ENCODE measurements at places on chromosomes 12 and 14.

GRCh38 chr12:104676636-104677035 lies 219.9 kb downstream of the CHST11 start:
- no peak for DNase-seq

DNA sequence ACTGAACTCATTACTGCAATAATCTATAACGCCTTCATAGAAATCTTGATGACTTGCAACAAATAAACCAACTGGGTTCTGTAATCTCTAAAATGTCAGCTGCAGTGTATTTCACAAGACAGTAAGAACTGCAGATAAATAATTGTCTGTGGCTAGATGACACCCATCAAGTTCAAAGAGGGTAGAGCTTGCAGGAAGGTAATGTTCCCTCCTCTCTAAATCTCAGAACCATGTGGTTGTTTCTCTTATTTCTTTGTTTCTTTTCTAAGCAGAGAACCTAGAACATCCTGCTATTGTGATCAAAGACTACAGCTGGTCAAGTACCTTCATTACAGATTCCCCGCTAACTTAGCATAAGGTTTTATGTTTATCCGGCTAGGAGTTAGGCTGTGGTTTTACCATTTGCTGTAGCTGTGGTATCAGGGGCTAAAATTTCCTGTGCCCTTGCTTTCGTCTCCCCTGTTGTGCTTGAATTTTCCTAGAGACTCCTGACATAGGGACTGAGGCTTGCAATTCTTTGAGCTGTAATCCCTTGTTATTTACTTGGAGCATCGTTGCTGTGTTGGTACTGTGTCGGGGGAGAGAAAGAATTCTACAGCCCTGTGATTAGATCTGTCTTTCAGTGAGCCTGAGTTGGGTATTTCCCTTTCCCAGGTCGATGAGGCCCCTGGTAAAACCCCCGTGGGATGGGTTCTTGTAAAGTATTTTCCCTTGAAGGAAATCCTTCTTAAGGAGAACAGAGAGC lies 253.1 kb upstream of the BTG1 start:
- DNase-seq, result no peak

- no peak for DNase-seq
Measured at GRCh38 chr12:24664161-24664880, 284.6 kb downstream of the BCAT1 start.

- no peak for DNase-seq
Measured at GRCh38 chr14:85934123-85934885, 404.4 kb downstream of the FLRT2 start.

GRCh38 chr14:59507063-59507751 lies 22.9 kb downstream of the JKAMP start:
- DNase-seq, result peak; percentile 59

DNA sequence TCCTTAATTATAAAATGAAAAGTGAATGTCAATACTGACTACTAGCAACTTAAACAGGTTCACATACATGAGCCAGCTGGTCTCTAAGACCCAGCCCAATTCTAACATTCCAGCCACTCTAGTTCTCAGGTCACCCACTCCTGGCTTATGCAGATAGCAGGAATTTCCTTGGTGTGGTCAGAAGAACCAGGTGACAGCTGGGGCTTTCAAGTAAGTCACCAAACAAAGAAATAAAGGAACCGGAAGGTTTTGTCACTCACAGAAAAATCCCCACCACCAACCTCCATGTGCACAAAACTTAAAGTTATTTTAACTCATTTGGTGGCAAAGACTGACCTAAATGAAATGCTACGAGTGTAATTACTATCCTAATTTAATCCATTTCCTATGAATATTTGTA lies 129.6 kb upstream of the CDKN3 start:
- no peak for DNase-seq

DNA sequence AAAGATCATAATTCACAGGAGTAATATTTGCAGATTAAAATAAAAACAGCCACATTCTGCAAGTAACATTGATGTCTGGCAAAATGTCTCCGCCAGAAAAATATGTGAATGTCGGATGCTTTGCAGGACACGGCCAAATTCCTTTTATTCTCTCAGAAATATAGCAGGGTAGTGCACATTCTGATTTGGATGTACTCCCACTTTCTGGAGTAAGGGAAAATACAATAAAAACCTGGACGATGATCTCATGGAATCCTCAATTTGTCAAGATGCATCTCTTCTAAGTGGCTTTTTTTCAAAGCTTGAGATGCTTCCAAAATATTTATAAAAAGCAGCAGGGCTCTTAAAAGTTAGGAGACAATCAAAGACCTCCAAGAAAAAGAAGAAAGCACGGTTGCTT lies 133.3 kb downstream of the TBX5 start:
- no peak for DNase-seq

GRCh38 chr12:3203713-3204112 lies 126.5 kb downstream of the TSPAN9 start:
- DNase-seq, result no peak

GRCh38 chr14:51544471-51544870 lies 107.2 kb upstream of the FRMD6 start:
- no peak for DNase-seq

- no peak for DNase-seq
Measured at GRCh38 chr14:22512106-22512814, 76.8 kb downstream of the DAD1 start.

GRCh38 chr12:28390761-28391385 lies 200.6 kb downstream of the CCDC91 start:
- DNase-seq, result no peak

- no peak for DNase-seq
Measured at GRCh38 chr12:114438635-114439256, 32.8 kb upstream of the TBX5 start.

- no peak for DNase-seq
Measured at GRCh38 chr14:23877111-23877510, 76.5 kb upstream of the DHRS4 start.

DNA sequence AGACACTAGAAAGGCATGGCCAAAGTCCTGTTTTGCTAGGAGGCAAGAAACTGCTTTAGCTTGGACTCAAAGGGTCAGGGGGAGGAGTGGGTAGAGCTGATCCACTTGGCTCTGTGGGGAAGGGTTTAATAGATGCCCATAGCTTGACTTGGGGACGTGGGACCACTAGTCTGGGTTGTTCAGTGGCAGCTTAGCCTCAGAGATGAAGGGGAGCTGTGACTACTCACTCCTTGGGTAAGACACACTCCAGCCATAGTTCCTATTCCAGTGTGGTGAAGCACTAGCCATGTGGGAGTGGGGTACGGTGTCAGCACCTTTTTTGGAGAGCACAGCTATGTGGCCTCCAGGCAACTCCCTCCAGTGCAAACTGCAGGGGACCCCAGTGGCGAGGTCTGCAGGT lies 257.3 kb downstream of the TMEM121 start:
- no peak for DNase-seq

GRCh38 chr12:114291389-114292060 lies 114.4 kb downstream of the TBX5 start:
- no peak for DNase-seq

DNA sequence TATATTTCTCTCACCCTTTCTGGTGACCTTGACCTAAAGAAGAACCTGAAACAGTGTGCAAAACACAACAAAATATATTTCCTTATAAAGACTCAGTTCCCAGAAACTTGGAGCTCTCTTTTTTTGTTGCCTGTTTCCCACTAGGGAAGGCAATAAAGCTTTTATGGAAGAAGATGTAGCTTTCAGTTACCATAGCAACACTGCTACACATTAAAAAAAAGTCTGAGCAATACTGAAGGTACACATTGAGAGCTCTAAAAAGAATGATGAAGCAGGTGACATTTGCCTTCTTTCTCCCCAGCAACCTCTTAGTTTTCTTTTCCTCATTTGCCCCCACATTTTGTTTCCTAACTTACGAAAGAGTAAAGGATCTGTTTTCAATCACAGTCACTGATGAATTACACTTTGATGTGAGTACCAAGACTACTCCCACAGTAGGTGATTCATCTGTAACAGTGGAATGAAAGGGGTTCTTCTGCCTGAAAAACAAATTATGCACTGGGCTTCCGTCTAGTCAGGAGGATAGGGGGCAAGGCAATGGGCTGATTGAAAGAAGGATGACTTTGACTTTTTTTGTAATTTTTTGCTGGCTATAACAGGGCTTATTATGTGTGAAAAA lies 1.1 kb upstream of the CATSPERB start:
- no peak for DNase-seq

DNA sequence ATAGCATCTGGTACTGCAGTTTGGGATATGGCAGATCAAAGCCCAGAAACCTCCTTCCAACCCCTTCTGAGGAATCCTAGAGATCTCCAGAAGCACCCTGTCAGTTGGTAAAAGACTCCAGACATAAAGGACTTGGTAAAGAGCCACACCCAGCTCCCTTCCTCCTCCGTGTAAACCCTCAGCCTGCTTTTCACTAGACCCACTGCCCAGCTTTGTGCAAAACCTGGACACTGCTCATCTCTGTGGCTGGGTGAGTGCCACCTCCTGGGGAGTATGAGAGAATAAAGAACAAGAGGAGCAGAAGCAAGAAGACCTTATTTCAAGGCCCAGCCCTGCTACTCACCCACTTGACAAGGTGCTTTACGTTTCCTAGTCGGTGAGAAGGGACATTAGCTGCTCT lies 33.0 kb downstream of the ANO2 start:
- DNase-seq, result no peak

- DNase-seq, result no peak
Measured at GRCh38 chr12:131922772-131923171, 6.3 kb upstream of the PUS1 start.

DNA sequence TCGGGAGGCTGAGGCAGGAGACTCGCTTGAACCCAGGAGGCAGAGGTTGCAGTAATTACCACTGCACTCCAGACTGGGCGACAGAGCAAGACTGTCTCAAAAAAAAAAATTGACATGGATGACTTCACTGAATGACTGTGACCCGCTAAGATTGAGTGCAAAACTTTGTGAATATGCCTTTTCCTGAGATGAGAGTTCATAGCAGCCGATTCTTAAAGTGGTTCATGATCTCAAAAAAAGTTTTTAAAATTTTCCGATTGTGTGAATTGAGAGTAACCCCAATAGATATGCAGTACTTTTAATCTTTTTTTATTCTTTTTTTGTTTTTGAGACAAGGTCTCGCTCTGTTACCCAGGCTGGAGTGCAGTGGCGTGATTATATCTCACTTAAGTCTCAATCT lies 1.2 kb downstream of the TCTN1 start:
- DNase-seq, result no peak

GRCh38 chr14:95895720-95896119 lies 19.1 kb downstream of the TUNAR start:
- no peak for DNase-seq

- no peak for DNase-seq
Measured at GRCh38 chr14:92386637-92387036, 63.7 kb downstream of the SLC24A4 start.

DNA sequence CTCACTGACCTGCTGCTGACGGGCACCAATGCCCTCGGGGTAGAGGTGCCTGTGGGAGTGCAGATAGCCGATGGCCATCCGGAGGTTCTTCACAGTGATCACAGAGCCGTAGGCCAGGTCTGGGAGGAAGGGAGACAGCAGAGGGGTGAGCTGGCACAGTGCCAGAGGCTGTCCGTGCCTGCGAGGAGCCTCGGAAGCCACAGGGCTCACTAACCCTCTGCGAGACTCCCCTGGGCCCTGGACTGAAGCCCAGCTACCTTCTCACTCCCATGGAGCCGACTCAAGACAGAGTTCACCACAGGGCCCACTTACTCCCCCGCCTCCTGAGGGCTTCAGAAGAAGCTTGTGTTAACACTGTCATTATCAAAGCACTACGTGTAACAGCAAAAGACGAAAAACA lies 24.5 kb downstream of the POMT2 start:
- no peak for DNase-seq

DNA sequence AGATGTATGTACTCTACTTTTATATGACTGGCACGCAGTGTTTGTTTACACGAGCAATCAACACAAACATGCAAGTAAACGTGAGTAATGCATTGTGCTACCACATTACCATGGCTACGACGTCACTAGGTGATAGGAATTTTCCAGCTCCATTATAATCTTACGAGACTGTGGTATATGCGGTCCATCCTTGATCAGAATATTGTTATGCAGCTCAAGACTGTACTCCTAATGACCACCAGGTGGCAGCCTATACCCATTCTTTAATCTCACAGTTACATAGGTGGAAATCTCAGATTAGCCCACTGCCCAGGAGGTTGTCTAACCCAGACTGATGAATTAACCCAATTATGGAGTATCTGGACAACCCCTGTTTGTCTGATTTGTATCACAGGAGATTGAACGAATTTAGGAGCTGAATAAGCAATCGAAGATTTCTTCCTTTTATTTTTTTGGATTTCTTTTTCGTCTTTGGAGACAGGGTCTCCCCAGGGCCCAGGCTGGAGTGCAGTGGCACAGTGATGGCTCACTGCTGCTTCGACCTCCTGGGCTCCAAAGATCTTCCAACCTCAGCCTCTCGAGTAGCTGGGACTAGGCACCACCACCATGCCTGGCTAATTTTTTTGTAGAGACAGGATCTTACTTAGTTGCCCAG lies 8.7 kb upstream of the TESPA1 start:
- DNase-seq, result peak; percentile 37

- no peak for DNase-seq
Measured at GRCh38 chr14:53020193-53020932, 69.5 kb upstream of the FERMT2 start.

- DNase-seq, result no peak
Measured at GRCh38 chr12:108324351-108325017, 14.6 kb downstream of the CMKLR1 start.
